CD4-positive, alpha-beta T cell treated with Interleukin-10 for 1 hour (primary cell): ENCODE measurements at places on chromosomes 6 and 20.

DNA sequence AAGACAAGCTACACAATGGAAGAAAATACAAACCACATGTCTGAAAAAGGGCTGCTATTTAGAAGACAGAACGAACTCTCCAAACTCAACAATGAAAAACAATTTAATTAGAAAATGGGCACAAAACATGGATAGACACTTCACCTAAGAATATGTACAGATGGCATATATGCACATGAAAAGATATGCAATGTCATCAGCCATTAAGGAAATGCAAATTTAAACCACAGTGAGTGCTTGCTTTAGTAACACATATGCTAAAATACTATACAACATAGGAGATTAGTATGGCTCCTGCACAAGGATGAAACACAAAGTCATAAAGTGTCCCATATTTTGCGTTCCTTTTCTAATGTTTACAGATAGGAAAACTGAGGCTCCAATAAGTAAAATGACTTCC is 60.4 kb upstream of the FAM83B start:
- no peak for DNase-seq

DNA sequence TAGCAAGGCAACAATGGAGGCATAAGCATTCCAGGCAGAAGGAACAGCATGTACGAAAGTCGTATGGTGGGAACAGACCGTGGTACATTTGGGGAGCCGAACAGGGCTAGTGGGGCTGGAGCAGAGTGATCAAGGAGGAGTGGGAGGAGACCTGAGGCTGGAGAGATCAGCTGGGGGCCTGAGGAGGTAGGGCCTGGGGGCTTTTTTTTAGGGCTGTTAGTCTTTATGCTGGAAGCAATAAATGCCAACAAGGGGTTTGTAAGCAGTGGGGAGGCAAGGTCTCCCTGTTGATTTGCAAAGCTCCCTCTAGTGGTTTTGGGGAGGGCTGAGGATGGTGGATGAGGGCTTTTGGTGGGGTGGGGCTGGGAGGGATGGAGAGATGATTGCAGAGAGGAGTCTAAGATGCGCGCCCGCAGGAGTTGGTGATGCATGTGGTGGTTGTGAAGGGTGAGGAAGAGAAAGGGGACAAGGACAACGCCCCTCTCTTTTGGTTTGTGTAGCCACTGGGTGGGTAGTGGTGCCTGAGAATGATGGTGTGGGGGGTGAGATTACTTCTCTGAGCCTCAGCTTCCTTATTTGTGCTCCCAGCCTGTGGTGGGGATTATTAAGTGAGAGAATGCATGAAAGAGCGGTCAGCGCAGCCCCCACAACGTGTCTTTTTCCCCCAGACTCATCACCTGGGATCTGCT is 74.1 kb upstream of the TOX2 start:
- DNase-seq, result peak; percentile 44

GRCh38 chr6:102039441-102039840 is 645.9 kb downstream of the GRIK2 start:
- no peak for DNase-seq

- no peak for DNase-seq
Observed at GRCh38 chr6:49744259-49744658, at the start of gene CRISP3. Gene CRISP3, minus strand, starts transcription at chr6:49744388. Its CDS starts 21 bp downstream, at chr6:49744367.

GRCh38 chr6:134238006-134238405 is 79.9 kb downstream of the SGK1 start:
- no peak for DNase-seq

GRCh38 chr20:46520976-46521579 is 7.7 kb upstream of the ZNF334 start:
- peak; percentile 53 for DNase-seq

- no peak for DNase-seq
Observed at GRCh38 chr20:29741594-29741893, 1515.9 kb upstream of the DEFB115 start.

DNA sequence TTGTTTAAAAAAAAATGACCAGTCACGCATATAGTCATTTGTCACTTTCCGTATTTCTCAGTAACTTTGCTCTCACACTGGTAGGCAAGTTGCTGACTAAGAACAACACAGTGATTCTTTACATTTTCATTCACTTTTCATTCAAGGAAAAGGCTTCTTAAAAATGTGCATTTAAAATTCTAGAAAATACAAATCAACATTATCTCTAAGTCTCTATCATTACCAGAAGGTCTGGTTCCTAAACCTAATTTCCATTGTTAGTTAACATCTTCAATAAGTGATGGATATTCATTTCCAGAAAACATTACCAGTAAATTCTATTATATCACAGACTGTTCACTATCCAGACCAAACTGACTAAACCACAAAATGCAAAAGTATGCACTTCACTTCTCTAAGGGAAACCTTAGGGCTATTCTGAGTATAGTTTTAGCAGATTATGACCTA is 115.3 kb downstream of the AHI1 start:
- DNase-seq, result no peak

DNA sequence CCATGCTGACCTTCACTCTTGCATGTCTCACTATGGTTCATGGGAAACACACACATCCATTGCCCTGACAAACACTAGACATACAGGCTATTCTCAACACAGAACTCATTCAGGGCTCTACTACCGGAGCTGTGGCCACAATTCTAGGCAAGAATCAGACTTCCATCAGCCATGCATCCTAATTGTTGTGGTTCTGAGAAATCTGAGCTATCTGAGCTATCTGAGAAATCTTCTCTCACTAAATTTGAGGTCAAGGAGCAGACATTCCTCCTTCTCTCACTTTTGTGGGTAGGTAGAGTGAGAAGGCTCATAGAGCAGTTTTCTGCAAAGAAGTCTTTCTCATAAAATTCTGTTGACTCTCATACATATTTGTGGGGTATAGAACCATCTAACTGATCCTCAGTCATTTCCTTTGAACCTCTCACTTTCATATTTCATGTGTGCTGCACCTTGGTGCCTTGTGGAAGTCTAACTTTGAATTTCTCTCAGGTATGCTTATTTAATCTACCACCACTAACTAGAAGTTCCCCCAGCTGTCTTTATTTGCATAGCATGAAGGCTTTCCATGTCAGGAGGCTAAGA is 43.6 kb downstream of the ADGRF1 start:
- no peak for DNase-seq

DNA sequence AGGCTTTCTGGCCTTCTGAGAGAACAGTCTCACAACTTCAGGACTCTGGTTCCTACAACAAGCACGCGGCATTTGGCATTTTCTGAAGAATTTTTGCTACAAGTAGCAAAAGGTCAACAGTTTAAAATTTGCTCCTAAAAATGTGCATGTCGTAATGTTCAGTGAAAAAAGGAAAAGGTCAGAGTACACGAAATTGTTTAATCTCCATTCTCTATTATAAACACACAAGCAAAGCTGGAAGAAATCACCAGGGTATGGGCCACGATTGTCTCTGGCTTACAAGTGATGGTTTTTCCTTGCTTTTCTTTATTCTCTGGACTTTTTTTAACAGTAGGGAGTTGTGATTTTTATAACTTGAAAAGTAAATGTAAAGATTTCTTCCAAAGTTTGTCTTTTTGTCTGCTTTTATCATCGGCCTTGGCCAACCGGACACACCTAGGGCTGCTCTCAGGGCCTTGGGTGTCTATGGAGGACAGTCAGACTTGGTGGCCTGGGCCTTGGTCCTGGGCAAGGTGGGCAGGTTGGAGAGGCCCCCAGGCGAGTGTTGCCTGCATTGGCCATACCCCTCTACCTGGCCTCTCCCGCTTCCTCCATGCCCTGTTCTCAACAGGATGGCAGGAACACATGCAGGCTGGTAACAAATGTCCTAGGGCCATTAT is 32.4 kb downstream of the PLEKHG1 start:
- no peak for DNase-seq

GRCh38 chr6:74851596-74851995 is 354.3 kb downstream of the COL12A1 start:
- no peak for DNase-seq

- peak; percentile 39 for DNase-seq
Observed at GRCh38 chr6:83221889-83222479, 28.8 kb downstream of the RWDD2A start.

GRCh38 chr6:13146442-13146841 is 181.9 kb downstream of the TBC1D7 start:
- DNase-seq, result no peak

- DNase-seq, result no peak
Observed at GRCh38 chr6:36642913-36643817, 35.3 kb upstream of the CDKN1A start.

DNA sequence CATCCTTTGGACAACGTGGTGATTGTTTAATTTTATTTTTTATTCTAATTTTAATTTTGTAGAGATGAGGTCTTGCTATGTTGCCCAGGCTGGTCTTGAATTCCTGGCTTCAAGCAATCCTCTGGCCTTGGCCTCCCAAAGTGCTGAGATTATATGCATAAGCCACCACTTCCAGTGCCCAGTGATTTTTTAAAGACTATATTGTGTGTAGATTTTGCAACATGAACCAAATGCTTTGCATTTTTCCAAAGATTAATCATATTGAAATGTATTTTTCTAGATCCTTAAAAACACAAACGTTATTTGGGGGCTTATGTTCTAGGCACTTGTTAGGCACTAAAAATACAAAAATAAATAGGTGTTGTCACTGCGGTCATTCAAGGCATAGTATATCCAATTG is 117.6 kb upstream of the CCN2 start:
- DNase-seq, result no peak

GRCh38 chr6:44224965-44225305 is 1.5 kb downstream of the SLC29A1 start:
- DNase-seq, result no peak

DNA sequence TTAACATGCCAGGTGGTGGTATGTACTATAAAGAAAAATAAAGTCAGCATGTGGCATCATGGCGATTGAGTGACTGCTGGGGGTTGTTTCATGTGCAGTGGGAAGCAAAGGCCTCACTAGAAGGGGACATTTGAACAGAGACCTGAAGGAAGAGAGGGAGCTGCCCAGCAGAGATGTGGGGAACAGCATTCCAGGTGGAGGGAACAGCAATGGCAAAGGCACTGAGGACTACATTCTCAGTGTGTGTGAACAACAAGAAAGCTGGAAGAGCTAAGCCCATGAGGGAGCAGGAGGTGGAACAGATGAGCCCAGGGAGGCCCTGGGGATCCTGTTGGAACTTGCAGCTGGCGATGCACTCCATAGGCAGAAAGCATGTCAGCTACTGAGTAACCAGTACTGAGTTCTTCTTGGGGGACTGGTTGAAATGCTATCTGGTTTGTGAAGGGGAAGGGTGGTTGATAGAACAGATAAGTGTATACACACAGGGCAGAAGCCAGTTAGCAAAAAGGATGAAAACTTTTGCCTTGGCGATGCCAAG is 29.2 kb downstream of the NOX3 start:
- DNase-seq, result no peak
